Dermis blood vessel endothelial cell (primary cell): ENCODE measurements at places on chromosomes 7 and 10. TPM values are rescaled to one million over a fixed set of nuclear protein-coding genes. Genes with fewer than 3 reads are reported as not detected.

ADAM22 gene
- 1.1 and 2.0 TPM in 2 replicates for total RNA-seq

VENTX gene
- total RNA-seq, result not detected in 2 replicates

GRCh38 chr7:151951672-151952338 is 4.4 kb upstream of the GALNTL5 start:
- DNase-seq, result no peak

DNA sequence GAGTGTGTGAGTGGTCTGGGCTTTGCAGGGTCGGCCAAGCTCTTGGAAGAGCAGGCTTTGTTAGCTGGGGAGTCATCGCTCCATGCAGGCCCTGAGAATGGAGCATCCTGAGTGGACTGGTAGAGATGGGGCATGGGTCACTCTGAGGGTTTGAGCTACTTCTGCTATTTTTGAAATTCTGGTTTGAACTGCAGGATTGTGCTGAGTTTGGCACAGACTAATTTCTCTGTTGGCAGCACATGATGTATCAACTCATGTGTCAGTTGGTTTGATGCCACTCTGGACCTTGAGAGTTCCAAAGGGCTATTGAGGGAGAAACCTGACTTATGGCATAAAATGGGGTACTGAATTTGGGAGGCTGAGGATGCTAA is 56.3 kb downstream of the LRMDA start:
- no peak for DNase-seq

GRCh38 chr10:3693022-3693697 is 91.8 kb downstream of the KLF6 start:
- DNase-seq, result no peak
